Right renal pelvis (tissue), 4 donors: ENCODE measurements at places on chromosomes 12 and 14.

DNA sequence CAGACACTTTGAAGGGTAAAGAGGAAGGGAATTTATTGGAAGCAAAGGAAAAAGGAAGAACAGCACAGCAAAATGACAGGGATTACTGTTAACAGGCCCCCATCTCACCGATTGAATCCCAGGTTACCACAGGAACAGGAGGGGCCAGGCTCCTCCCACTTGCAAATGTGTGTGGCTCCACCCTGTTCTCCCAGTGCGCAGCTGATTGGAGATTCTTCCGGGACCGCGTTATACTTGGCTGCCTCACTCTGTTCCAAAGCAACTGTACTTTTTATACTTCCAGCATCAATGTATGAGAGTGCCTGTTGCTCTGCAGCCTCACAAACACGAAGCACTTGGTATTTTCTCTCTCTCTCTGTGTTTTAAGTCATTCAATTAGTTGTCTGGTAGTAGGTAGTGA is 273.6 kb upstream of the MDGA2 start:
- DNase-seq, result no peak

DNA sequence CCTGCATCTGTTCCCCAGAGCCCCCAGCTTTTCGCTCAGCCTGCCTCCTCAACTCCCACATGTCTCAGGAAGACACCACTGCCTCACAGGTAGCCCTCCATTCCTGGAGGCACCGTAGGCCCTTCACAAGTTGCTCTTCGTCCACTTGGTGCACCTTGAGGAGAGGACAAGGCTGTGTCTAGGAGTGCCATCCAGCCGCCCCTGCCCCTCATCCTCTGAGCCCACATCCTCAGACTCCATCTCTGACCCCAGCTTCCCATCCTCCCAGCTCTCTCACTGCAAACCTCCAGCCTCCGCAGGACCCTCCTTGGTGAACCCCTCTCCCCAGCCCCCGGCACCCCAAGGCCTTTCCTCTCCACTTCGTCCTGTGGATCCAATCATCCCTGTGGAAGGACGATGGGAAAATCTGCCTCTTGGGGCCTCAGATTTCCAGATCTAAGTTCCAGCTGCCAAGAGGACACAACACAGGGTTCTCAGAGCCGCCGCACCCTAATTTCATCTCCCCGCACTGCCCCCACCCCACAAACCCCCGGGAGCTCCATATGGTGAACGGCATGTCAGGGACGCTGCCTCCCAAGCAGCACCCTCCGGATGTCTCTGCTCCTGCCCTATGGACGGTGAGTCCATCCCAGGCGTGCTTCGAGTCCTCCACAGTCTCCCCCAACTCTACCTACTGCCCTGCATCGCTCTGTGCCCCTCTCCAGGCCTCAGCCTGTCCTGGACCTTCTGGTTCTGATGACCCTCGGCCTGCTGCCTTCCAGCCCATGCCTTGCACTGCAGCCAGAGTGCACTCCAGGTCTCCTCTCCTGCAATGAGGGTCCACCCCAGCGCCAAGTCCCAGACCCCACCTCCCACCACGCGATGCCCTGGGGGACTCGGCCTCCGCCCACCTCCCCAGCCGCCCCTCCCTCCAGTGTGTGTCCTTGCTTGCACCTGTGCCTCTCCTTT is 314.1 kb upstream of the DIO3 start:
- no peak for DNase-seq

DNA sequence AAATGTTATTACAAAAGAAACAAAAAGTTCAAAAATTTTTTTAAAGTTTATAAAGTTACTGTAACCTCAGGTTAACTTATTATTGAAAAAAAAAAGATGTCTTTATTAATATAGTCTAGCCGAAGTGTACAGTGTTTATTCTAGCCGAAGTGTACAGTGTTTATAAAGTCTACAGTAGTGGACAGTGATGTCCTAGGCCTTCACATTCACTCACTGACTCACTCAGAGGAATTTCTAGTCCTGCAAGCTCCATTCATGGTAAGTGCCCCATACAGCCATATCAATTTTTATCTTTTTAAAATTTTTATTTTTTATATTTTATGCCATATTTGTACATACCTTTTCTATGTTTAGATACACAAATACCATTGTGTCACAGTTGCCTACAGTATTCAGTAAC is 10.4 kb downstream of the ATG2B start:
- DNase-seq, result no peak

- no peak for DNase-seq
Observed at GRCh38 chr14:50260072-50260471, 28.7 kb upstream of the SOS2 start.

GRCh38 chr12:130286041-130286440 is 51.6 kb upstream of the PIWIL1 start:
- no peak for DNase-seq

- DNase-seq, result no peak
Observed at GRCh38 chr14:65098586-65098985, 3.7 kb downstream of the MAX start.

- no peak for DNase-seq
Observed at GRCh38 chr14:101195309-101195901, 291.9 kb upstream of the RTL1 start.

- no peak for DNase-seq
Observed at GRCh38 chr14:56760164-56760914, 49.9 kb downstream of the OTX2 start.

- DNase-seq, result no peak
Observed at GRCh38 chr14:24145690-24146452, 539 bp downstream of the PSME2 start.

DNA sequence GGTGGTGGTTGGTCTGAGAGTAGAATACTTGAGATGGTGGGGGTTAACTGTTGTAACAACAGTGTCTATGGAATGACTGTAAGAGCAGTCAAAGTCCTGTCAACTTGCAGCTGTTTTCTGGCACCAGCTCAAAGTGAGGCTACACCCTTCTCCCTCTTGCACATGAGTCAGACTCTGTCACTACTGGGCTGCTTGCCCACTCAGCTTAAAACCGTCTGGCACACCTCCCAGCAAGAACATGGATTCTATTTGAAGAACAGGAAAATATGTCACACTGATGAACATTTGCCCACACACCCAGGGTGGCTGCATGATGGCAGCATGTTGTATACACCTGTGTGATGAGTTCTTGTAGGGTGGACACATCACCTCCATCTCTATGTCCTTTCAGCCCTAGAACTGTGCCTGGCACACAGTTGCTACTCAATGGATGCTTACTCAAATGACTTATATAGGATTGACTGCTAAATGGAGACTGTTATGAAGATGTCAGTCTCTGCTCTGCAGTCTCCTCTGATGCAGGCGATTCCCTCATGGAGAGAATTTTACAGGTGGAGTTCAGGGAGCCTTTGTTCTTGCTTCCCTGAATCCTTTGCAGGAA is 19.3 kb upstream of the SERPINA6 start:
- DNase-seq, result no peak

DNA sequence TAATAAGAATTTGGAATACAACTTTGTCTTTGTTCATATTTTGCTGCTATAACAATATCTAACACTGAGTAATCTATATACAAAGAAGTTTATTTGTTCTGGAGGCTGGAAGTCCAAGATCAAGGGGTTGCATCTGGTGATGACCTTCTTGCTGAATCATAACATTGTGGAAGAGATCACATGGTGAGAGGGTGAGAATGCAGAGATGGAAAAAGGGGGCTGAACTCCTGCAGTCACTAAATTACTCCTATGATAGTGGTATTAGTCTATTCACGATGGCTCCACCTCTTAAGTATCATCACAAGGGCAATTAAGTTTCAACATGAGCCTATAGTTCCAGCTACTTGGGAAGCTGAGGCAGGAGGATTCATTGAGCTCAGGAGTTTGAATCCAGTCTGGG is 4.5 kb upstream of the AKAP6 start:
- no peak for DNase-seq

- no peak for DNase-seq
Observed at GRCh38 chr12:70402597-70402996, 36.5 kb downstream of the KCNMB4 start.

- no peak for DNase-seq
Observed at GRCh38 chr12:19369691-19370148, 69.6 kb upstream of the AEBP2 start.

GRCh38 chr12:48688836-48689235 is 6.8 kb upstream of the KANSL2 start:
- DNase-seq, result no peak

DNA sequence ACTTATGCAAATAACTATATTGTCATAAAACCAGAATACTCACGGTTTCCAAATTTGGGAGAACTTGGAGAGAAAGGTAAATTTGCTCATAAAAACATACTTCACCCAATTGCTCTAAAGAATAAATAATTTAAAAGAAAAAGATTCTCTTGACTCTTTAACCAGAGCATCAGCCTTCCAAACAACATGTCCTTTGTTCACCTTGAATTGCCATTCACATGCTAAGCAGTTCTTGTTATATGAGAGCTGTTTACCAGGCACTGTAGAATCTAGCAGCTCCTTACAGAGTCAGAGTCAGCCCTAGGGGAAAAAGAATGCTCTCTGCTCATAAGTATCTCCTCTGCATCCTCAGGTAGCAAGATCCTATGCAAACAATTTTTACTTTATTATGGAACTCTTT is 10.2 kb downstream of the SLCO1A2 start:
- no peak for DNase-seq

DNA sequence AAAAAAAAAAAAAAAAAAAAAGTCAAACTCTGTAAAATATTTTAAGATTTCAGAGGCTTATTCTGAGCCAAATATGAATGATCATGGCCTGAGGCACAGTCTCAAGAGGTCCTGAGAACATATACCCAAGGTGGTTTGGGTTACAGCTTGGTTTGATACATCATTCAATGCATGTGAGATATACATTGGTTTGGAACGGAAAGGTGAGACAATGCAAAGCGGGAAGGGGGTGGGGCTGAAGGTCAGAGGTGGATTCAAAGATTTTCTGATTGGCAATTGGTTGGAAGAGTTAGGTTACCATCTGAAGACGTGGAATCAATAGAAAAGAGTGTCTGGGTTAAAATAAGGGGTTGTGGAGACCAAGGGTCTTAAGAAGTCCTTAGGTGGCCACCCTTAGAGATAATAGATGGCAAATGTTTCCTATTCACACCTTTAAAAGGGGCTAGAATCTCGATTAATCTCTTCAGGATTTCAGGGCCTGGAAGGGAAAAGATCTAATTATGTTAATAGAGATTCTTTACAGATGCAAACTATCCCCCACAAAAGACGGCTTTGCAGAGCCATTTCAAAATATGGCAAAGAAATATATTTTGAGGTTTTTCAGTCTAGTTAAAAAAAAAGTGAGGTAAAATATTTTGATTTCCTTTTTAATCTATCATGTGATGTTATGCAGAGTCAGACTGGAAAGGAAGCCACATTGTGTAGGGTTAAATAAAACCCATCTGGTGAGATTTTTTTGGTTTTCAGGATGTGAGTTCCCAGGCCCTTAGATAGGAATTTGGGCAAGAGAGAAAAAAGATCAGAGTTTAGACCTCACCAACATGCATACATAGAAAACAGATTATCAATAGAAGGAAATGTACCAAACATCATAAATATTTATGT is 173.8 kb upstream of the CNOT2 start:
- DNase-seq, result no peak

DNA sequence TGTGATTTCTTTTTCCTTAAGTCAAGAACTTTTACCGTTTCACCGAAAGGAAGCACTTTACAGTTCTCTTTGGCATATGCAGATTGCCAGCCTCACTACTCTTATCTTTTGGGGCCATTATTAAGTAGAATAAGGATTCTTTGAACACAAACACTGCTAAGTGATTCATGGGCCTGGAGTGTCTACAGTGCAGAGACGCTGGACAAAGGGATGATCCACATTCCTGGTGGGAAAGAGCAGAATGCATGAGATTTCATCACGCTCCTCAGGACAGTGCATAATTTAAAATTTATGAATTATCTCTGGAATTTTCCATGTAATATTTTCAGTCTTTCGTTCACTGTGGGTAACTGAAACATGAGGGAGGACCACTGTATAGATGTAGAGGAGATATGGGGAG is 90.2 kb downstream of the TTLL5 start:
- DNase-seq, result no peak

- no peak for DNase-seq
Observed at GRCh38 chr14:49438256-49438770, 147.9 kb downstream of the RPS29 start.

- no peak for DNase-seq
Observed at GRCh38 chr12:131946757-131947156, 3.0 kb upstream of the EP400 start.

- no peak for DNase-seq
Observed at GRCh38 chr12:53995378-53996239, 4.4 kb upstream of the HOXC9 start.

DNA sequence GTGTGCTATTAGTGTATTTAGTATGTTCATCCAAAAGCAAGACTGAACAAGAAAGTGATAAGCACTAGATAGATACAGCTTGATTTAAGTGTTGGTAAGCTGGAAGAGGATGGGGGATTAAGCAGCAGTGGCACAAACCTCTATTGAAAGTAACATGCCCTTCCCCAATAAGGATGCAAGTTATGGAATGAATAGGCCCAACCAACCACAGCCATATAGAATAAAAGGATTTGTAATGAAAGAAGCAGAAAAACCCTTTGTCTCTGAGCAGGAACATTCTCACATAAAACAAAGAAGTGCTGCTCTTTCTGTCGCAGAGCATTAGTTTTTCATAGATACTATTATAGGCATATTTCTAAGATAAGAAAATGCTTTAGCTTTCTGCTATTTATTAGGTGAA is 310.7 kb downstream of the IPO8 start:
- DNase-seq, result no peak

GRCh38 chr14:62097824-62098223 is 335.6 kb downstream of the SNAPC1 start:
- DNase-seq, result no peak

- DNase-seq, result no peak
Observed at GRCh38 chr12:86838711-86839110, 582.5 kb upstream of the MGAT4C start.

- no peak for DNase-seq
Observed at GRCh38 chr12:13627536-13627935, 353.9 kb downstream of the GRIN2B start.

DNA sequence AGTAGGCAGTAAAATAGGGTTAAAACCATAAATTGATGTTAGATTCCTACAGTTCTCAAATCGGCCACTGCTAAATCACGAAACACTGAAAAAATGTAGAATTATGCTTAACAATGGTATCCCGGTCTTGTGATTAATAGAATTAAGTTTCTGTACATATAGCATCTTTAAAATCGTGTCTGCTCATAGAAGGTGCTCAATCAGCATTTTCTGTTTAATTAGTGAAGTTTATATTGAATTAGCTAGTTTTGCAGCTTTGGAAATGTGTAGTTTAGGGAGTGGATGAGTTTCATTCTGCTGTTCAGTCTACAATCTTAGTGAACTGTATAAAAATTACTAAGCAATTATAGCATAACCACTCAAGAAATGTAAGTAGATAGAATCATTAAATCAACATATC is 1075.8 kb upstream of the FLRT2 start:
- no peak for DNase-seq
